ENCODE measurements at places on chromosomes 5 and 9.

DNA sequence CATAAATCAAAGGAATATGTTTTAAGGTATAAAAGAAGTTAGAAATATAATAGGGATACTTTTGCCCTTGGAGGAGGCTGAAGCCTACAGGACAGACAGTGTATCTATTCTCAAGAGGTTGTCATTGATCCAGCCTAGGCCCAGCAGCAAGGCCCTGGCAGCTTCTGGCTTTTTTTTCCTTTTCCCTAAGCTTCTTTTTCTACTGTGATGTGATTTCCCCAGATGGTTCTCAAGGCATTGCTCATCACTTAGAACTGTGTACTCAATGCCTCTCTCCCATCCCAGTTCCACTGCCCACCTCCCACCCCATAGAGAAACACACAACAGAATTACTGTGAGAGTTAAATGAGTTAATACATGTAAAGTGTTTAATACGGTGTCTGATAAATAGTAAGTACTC lies 88.6 kb downstream of the SLC44A1 start:
- no peak for DNase-seq

GRCh38 chr5:142807372-142807911 lies 37.3 kb downstream of the ARHGAP26 start:
- DNase-seq, result no peak

DNA sequence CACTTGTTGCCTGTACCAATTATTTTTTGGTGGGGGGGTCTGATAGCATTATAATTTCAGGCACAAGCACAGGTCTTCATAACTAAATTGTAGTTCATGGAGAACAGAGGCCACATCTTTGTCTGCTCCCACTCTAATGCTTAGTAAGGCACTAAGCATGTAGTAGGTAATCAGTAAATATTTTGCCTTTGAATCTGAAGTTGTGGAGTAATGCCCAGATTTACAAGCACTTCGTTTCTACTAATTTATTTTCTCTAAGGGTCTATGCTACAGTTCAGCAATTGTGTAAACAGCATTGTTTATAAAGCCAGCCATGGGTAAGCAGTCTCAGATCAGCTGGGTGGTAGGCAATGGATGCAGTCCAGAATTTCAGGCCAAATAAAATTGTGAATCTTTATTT lies 78.6 kb downstream of the GRIA1 start:
- DNase-seq, result no peak

GRCh38 chr9:12849486-12850003 lies 74.7 kb downstream of the LURAP1L start:
- DNase-seq, result no peak

DNA sequence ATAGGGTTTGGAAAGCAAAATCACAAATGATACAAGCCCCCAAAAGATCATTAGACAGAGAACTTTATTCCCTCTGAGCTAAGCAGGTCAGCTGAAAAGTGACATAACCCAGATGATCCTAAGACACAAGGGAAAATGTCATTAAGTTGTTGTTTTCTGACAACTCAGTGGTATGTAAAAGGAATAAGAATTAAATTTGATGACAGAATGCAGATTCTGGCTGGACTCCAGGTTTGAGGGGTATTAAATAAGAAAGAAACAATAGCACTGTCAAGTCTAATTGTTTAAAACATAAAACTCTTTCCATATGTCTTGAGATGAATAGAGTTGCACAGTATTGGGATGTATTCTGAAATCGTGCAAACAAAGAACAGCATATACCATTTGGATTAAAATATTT lies 429.9 kb downstream of the CAAP1 start:
- no peak for DNase-seq
